Effector memory CD8-positive, alpha-beta T cell (primary cell): ENCODE measurements at places on chromosomes 1 and 21.

DNA sequence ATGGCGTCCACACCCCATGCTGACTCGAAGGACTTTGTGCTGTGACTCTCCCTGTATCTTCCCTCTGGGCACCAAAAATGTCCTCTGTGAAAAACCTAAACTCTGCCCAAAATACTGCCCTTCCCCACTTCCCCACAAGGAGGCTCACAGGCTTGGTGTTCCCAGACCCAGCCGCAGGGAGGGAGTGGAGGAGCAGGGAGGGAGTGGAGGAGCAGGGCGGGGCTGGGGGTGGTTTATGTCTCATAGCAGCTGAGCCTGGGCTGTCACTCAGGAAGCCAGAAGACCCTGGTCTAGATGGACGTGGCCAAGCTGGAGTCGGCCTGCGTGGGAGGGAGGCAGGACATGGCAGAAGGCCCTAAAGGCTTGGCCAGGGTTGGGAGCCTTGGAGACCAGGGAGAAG is 461.7 kb downstream of the PTPRU start:
- no peak for DNase-seq

DNA sequence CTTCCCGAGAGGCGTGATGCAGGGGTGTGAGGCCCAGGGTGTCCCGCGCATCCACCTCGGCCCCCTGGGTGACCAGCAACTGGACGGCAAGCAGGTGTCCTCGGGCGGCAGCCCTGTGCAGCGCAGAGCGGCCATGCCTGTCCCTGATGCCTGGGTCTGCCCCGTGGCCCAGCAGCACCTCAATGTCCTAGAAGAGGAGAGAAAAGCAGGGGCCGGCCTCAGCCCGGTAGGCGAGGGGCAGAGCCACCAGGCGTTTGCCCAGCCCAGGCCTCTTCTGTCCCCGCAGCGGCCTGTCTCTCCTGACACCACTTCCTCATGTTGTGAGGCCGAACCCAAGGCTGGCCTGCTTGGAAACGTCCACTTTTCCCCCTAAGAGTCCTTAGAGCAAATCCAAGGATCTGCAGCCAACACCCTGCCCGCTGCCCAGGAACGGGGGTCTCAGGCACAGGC is 1.7 kb downstream of the ANKRD65 start:
- DNase-seq: no peak

DNA sequence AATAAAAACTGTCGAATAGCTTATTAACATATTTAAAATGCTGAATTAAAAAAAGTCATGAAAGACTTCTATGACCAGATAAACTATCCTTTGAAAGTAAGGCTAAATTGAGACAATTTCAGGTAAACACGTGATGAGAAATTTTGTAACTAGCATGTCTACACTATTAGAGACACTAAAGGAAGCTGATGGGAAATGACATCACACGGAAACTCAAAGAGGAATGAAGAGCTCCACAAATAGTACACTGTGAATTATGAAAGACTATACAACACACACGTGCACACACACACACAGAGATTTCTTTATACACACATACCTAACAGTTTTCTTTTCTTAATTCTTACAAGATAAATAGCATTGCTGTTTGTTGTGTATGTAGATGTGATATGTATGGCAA is 70.9 kb upstream of the PLA2G4A start:
- DNase-seq: no peak

DNA sequence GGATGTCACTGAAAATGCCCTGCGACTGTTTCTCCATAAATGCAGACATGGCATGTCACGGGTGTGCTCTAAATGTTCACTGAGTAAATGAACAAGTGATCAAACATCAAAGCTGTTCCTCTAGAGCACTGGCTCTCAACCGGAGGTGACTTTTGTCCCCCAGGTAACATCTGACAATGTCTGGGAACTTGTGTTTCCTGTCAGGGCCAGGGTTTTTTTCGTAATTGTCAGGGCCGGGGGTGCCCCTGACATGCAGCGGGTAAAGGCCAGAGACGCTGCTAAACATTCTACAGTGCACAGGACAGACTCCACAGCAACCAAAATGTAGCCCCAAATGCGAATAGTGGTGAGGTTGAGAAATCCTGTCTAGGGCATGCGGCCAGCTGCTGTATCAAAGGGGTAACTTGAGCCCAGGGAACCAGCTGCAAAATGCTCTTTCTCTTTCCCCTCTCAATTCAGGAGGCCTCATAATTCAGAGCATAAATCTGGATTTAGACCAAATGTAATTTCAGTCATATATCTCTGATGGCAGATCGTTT is 2.0 kb downstream of the ALDH4A1 start:
- no peak for DNase-seq

DNA sequence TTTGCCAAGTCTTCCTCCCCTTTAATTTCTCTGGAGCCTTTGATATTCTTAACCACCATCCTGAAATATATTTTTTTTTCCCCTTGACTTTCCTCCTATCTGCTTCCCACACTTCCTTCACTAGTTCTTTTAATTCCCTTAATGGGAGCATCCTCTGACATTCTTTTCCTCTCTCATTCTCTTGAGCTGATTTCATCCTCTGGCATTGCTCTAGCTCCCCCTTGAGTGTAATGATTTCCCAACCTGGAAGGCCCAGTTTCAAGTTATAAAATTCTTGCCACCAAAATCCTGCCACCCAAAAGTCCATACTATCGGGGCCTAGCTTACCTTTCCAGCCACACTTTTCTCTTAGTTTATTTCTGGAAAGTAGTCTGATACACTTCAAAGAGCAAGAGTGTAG is 39.5 kb upstream of the UBE2U start:
- DNase-seq: no peak

DNA sequence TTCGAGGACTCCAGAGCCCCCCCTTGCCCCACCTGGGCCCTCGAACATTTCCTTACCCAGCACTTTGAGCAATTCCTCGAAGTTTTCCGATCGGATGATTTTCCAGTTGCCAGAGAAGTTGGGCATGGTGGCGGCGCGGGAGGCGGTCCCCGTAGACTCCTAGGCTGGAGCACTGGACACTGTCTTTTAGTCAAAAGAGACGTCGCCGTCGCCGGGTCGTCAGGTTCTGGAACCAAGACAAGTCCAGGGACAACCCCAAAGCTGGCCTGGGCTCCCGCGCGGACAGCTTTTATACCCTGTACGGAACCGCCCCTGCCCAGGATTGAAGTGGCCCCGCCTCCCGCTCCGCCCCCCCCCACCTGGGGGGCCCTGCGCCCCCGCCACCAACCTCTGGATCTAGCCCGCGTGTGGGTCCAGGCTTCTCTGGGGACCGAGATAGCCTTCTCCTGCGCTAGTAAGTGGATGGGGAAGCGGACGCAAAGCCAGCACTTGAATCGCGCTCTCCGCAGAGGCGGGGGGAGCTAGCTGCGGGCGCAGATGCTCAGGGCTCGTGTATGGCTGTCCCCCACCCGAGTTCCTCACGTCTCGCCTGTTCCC is at the start of gene CRABP2:
Gene CRABP2 (minus strand): TSS at position 263 of the 597 bp plus-strand sequence. CDS start 137 bp downstream, at position 126.
- peak; percentile 25 for DNase-seq

- no peak for DNase-seq
Observed at GRCh38 chr1:93690921-93691789, 9.5 kb upstream of the BCAR3 start.

- no peak for DNase-seq
Observed at GRCh38 chr1:167077128-167077867, 12.9 kb downstream of the GPA33 start.

DNA sequence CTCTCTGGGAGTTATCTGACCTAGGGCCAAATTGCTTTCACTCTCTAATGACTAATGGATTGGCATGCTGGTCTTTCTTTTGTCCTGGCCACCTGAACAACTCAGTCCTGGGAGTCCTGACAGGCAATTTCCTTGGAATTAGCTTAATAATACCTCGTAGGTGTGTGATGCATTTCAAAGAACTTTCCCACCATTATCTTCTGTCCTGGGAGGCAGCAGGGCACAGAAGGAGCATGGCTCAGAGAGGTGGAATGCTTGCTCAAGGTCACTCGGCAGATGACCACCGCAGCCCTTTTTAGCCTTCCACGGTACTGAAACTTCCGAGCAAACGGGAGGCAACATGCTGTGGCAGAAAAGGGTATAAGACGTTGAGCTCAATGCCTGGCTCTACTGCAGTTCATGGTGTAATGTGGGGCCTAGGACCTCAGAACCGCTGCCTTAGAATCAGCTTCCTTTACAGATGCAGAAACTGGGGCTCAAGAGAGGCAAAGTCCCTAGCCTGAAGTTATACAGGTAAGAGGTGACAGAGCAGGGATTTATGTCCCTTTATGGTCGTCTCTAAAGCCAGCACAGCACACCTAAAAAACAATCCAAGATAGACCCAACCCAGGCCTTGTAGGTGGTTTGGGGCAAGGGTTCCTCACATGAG is 3.2 kb downstream of the ID3 start:
- DNase-seq: no peak

- DNase-seq: no peak
Observed at GRCh38 chr21:43188181-43188580, 19.4 kb downstream of the CRYAA start.

DNA sequence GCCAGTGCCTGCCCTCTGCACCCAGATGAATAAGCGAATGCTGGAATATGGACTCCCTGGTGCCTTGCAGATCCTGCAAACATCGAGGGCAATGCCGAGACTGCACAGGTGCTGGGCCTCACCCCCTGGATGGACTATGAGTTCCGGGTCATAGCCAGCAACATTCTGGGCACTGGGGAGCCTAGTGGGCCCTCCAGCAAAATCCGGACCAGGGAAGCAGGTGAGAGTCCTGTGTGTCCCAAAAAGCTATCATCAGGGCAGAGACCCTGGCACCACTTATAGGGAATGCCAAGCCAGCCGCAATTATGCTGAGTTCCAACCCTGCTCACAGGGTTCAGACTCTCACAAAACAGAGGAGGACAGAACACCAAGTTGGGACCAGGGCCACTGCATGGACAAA is 17.2 kb downstream of the TMEM81 start:
- no peak for DNase-seq

DNA sequence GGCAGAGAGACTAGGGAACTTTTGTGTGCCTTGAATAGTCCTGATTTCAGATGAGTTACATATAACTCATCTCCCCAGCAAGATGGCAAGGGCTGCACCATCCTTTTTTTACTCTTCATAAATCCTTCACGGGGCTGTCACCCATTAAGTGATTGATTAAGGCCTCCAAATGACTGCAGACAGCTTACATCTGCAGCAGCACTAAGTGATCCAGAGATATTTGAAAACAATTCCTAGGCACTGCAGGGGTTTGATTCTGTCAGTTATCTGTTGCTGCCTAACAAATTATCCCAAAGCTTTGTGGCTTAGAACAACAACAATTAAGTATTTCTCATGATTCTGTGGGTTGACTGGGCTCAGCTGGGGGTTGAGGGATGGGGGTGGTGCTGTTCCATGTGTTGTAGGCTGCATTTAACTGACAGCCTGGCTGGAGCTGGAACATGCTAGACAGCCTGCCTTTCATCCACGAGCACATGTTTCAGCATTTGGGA is 19.3 kb downstream of the TEX38 start:
- no peak for DNase-seq

DNA sequence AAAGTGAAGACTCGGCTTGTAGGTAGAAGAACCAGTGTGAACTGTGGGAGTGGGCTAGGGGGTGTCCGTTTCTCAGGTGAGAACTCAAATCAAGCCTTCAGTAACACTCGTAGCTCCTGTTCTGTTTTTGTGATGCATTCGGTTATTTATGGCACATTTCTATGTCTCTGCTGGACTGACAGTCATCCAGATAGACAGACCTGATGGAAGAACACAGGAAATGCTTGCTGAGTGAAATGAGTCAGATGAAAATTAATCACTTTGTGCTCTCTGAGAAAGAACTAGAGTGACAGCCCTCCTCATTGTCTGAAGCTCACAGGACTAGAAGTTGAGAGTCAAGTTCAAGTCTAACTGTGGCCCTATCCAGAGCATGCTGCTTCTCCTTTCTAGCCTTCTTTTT is 360.1 kb upstream of the PLXNA2 start:
- no peak for DNase-seq

- no peak for DNase-seq
Observed at GRCh38 chr1:199780948-199781670, 246.4 kb upstream of the NR5A2 start.

- no peak for DNase-seq
Observed at GRCh38 chr1:204043680-204044079, 29.2 kb upstream of the SOX13 start.

DNA sequence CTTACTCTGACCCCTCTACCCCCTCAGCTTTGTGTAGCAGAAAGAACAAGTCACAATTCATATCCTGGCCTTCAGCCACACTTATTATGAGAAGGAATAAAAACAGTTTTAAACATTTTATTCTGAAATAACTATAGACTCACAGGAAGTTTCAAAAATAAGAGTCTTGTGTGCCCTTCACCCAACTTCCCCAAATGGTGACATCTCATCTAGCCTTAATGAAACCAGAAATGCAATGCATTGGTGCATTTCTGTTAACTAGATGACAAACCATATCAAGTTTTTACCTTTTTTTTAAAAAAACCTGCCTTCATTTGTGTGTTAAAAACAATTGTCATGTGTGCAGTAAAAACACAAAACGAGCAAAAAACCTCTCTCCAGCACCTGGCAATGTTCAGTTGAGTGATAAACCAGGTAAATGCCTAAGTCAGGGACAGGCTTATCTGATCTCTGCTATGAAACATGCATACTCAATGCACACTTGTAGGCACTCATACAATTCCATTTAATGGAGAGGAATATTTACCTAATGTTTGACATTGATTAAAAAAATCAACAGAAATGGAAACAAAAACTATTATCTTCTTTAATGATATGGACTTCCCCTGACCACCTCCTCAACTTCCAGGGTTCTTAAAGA is 51.5 kb downstream of the SH3BGR start:
- DNase-seq: no peak

- no peak for DNase-seq
Observed at GRCh38 chr1:247854899-247855545, 2.0 kb upstream of the TRIM58 start.

- peak; percentile 24 for DNase-seq
Observed at GRCh38 chr1:161139766-161140165, 7.3 kb upstream of the DEDD start.

- no peak for DNase-seq
Observed at GRCh38 chr1:58884706-58885661, 101.1 kb upstream of the JUN start.

DNA sequence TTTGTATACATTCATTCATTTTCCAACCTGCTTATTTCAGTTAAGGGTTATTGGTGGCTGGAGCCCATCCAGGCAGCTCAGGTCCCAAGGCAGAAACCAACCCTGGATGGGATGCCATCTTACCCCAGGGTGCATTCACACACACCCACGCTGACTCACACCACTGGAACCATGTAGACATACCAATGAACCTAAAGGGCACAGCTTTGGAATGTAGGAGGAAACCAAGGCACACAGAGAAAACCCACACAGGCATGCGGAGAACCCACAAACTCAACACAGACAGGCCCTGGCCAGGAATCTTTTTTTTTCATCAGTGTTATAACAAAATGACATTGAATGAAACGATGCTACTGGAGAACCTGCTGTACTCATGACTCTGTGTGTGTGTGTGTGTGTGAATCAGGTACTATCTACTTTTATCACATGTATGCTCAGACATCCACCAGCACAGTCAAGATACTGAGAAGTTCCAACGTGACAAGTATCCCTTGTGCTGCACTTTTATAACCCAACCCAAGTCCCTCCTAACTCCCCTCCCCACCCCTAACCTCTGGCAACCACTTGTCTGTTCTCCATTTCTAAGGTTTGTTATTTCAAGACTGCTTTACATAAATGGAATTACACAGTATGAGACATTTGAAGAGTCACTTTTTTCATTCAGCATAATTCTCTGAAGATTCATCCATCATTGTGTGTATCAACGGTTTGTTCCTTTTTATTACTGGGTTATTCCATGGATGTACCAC is 286.8 kb upstream of the PLD5 start:
- no peak for DNase-seq
